ENCODE measurements at places on chromosomes 5 and 9.

DNA sequence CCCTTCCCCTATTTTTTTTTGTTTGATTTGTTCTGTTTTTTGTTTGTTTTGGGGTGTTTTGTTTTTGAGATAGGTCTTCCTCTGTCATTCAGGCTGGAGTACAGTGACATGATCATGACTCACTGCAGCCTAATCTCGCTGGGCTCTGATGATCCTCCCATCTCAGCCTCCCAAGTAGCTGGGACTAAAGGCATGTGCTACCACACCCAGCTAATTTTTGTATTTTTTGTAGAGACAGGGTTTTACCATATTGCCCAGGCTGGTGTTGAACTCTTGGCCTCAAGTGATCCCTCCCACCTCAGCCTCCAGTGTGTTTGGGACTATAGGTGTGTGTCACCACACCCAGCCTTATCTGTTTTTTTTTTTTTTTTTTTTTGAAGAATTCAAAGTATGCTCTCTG lies 605.4 kb downstream of the DNAH5 start:
- DNase-seq: no peak

- DNase-seq: no peak
These were observed 375.7 kb upstream of the CCNH start for GRCh38 chr5:87788416-87788815.

GRCh38 chr9:129781131-129781530 lies 21.9 kb upstream of the TOR1B start:
- DNase-seq: no peak

GRCh38 chr5:372996-373709 lies 51.6 kb downstream of the AHRR start:
- peak; percentile 9 for DNase-seq

- DNase-seq: no peak
These were observed 132.0 kb upstream of the RAI14 start for GRCh38 chr5:34524123-34524522.

DNA sequence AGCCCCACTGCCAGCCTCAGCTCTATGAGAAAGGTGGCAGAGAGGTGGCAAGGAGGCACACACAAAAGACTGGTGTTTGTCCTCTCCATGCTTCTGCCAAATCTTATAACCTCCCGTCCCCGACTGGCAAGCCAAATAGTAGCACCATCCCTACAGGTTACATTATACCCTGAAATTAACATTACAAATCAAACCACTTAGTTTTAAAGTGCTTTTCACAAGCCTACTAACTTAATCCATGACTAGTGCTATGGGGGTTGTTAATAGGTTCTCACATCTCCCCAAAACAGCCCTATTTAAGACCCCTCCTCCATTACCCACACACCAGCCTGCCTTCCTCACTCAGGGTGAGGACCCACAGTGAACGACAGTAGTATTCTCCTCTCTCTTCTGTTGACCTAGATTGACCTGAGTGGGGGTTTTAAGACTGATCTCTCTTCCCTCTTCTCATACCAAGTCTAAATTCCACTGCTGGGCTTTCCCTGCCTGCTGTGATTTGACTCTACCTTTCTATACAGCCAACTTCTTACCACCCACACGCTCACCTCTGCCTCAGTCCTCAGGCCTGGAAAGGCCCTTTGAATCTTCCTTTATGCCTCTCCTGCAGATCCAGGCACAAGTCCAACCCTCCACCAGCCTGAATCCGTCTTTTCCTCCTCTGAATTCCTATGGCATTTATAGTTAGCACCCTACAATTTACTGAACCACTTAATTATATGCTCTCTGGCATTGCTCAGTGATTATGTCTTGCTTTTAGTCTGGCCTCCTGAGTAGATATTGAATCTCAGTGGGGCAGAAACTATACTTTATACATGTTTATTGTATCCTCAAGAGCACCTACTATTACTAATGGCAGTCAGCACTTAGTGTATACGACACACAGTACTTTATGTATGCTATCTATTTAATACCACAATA lies 116.1 kb downstream of the TMEM174 start:
- DNase-seq: no peak

DNA sequence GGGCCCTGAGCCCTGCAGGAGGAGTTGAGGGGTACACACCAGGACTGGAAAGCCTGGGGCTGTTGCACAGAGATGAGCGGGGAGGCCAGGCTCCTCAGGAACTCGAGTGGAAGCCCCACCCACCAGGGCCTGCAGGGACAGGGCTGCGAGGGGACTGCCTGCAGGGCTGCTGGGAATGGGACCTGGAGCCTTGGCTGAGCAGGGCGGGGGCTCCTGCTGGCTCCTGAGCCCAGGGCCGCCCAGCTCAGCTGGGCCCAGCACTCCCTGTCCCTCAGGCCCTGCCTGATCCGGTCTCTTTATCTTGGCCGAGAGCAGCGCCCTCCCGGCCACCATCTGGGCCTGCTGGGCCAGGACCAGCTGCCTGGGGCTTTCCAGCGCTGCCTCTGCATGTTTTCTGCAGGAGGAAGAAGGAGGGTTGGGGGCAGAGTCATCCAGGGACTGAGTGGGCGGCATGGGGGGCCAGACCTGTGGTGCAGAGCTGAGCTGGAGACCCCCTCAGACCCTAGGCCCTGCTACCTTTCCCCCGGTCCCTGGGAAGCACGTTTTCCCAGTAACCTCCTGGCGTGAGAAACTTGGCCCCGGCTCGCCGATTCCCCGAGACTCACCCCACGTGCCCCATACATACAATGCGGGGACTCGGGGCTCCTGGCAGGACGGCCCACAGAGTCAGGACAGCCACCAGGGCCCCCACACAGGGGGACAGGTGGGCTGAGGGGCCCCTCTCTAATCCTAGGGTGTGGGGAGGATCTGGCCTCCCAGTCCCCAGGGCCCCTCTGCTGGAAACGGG lies 9.4 kb downstream of the LCN12 start:
- no peak for DNase-seq

GRCh38 chr5:37921452-37921851 lies 81.6 kb upstream of the GDNF start:
- DNase-seq: no peak

Measured in central memory CD8-positive, alpha-beta T cell (primary cell).